ENCODE measurements at places on chromosomes 6 and 20. TPM values are rescaled to one million over a fixed set of nuclear protein-coding genes. Genes with fewer than 3 reads are reported as not detected.

Gene TRAPPC3L
- not detected for total RNA-seq

Gene NT5E
- 90.4 TPM for total RNA-seq

Gene MAK
- total RNA-seq, result 1.6 TPM

Gene DOK5
- not detected for total RNA-seq

Gene SRSF12
- not detected for total RNA-seq

Gene CASS4
- total RNA-seq, result 0.15 TPM

Gene HLA-DQA2
- total RNA-seq, result not detected

Gene CST5
- 0.93 TPM for total RNA-seq

Gene SLC22A3
- total RNA-seq, result not detected

Gene SLC17A3
- total RNA-seq, result not detected

Gene SNX21
- 13.3 TPM for total RNA-seq

DNA sequence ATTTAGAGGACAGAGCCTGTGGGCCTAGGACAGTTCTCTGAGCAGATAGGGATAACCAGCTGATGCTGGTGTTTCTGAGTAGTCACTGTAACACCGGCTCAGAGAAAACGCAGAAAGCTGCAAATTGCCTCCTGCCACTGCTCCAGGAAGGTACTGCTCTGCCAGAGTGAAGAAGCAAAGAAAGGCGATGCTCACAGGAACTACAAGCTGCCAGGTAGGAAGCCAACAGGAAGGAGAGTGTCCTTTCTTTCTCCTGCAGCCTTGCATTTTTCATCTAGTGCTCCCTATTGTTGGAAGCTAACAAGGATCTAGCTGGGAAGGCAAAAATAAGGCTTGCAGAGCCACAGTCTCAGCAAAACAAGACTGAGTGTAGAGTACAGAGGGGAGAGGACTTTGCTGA is 70.7 kb upstream of the RAB32 start:
- no peak overlapping the region for H3K4me3 ChIP-seq
- DNase-seq, result no peak
- H3K36me3 ChIP-seq, result no peaks in the 10 kb centered on the region

GRCh38 chr6:117956386-117956785 is 49.3 kb downstream of the SLC35F1 start:
- DNase-seq, result no peak
- no peak overlapping the region for H3K4me3 ChIP-seq
- H3K36me3 ChIP-seq, result no peaks in the 10 kb centered on the region

GRCh38 chr6:35503534-35503933 is 6.7 kb upstream of the TEAD3 start:
- no peaks in the 10 kb centered on the region for H3K27me3 ChIP-seq
- DNase-seq, result no peak
- H3K36me3 ChIP-seq, result no peaks in the 10 kb centered on the region

GRCh38 chr20:36351937-36352336 is 45.8 kb downstream of the DLGAP4 start:
- H3K4me3 ChIP-seq, result no peak overlapping the region
- no peak overlapping the region for H3K27ac ChIP-seq
- no peak for DNase-seq
- no peaks in the 10 kb centered on the region for H3K36me3 ChIP-seq
- 0 out of 2 replicates have a peak, but pooled peaks cover 7% of the 10 kb centered on the region for H3K4me1 ChIP-seq

- no peak overlapping the region for H3K27ac ChIP-seq
- no peaks in the 10 kb centered on the region for H3K4me1 ChIP-seq
- DNase-seq, result no peak
- no peak overlapping the region for H3K4me3 ChIP-seq
- no peaks in the 10 kb centered on the region for H3K27me3 ChIP-seq
These were observed 102.2 kb upstream of the AKAP12 start for GRCh38 chr6:151137542-151137941.

DNA sequence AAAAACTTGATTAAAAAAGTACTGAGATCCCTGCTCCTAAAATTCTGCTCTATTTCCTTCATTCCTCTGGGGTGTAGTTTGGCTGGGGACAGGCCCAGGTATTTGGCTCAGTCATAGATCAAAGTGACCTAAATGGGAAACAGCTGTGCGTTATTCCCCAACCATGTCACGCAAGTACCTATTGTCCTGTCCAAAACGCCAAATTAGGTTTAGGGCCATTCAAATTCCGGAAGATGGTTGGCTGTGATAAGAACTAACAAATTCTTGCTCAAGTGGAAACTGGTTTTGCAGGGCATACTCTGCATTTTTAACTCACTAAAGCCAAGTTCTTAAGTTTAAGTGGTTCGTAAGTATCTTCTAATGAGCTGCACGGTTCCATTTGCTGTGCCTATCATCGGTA is 147.6 kb upstream of the TMEM170B start:
- peak; percentile 81 for DNase-seq
- no peaks in the 10 kb centered on the region for H3K27me3 ChIP-seq
- peaks cover 63% of the 10 kb centered on the region for H3K4me1 ChIP-seq

- no peak for DNase-seq
- no peaks in the 10 kb centered on the region for H3K4me1 ChIP-seq
- H3K27ac ChIP-seq, result no peak overlapping the region
- no peaks in the 10 kb centered on the region for H3K27me3 ChIP-seq
- no peaks in the 10 kb centered on the region for H3K36me3 ChIP-seq
These were observed 133.1 kb downstream of the MOXD1 start for GRCh38 chr6:132268209-132268608.

- no peaks in the 10 kb centered on the region for H3K27me3 ChIP-seq
- H3K4me3 ChIP-seq, result no peak overlapping the region
- peaks cover 11% of the 10 kb centered on the region for H3K4me1 ChIP-seq
- DNase-seq, result no peak
- H3K27ac ChIP-seq, result no peak overlapping the region
These were observed 29.6 kb downstream of the CAP2 start for GRCh38 chr6:17423026-17423425.

DNA sequence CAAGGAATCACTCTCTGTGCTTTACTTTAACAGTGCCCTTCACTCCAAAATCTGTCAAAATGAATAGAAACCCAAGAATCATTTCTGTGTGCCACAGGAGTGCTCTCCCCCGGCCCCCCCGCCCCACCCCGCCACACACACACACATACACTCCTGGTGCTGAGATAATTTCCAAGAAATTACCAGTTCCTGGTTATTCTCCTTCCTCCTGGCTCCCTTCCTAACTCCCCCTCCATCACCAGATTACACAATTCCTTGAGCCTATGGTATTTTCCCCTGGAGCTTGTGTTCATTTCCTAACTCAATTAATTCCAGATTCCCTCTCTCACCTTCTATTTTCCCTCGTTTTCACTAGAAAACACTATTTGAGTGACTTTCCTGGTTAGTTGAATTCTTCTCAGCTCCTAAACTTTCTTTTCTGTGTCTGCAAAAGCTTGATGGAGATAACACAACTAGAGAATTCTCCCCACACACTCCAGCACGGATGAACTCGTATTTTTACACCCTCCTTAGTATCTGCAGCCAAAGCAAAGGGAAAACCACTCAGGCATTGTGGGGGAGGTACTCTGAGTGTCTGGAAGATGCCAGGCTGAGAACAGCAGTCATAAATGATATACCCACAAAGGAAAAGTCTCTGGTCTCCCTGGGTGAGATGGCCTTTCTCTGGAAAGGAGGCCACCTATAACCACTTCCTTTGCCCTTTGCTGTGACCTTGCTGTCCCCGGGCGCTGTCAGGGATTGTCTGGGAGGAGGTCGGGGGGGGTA is 1.9 kb upstream of the SLC24A3 start:
- H3K27me3 ChIP-seq, result peaks cover 26% of the 10 kb centered on the region
- H3K27ac ChIP-seq, result no peak overlapping the region
- H3K4me3 ChIP-seq, result no peak overlapping the region

DNA sequence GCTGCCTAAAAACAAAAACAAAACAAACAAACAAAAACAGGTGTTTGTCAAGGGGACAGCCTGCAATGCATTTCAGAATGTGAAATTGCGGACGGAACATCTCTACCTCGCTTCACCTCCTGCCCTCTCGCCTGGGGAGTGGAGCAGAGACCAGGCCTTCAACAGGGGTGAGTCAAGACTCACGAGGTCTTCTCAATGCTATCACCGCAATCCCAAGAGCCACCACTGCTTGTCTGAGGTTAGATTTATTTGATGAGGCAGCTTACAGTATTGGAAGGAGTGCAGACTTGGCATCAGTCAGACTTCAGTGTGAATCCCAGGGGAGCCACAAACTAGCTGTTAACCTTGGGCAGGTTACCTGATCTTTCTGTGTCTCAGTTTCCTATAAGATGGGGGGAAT is 7.7 kb downstream of the GABRR1 start:
- DNase-seq, result no peak
- H3K4me1 ChIP-seq, result no peaks in the 10 kb centered on the region
- no peak overlapping the region for H3K4me3 ChIP-seq
- no peaks in the 10 kb centered on the region for H3K36me3 ChIP-seq

DNA sequence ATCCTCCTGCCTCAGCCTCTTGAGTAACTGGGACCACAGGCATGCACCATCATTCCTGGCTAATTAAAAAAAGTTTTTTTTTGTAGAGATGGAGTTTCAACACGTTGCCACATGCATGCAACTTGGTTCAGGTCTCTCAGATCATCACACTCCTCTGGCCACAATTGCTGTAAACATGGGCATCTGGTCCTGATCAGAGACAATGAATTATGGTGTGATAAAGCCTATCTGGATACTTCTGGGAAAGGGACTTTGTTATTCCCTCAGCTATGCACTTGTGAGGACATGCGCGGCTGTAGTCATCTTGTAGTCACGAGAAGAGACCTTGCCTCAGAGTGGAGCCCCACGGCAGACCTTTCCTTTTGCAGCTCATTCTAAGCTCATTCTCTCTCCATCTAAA is 210.9 kb upstream of the ZFP64 start:
- no peaks in the 10 kb centered on the region for H3K27me3 ChIP-seq
- H3K27ac ChIP-seq, result no peak overlapping the region
- H3K4me1 ChIP-seq, result no peaks in the 10 kb centered on the region

DNA sequence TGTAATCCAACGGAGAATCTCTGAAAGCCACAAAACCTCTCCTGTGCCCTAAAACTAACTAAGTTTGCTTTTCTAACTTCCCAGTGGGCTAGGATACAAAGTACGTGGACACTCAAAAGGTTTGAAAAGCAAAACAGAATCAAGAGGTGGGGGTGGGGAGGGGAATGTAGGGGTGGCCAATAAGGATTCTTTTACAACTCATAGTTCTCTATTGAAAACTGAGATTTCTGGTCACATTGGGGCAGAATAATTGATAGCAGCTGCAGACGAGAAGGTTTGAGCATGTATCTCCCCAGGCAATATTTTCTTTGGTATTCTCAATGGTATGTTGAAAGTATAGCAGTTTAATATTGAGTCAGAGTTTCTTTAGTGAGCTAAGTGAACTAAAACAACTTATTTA is 376.7 kb upstream of the CITED2 start:
- no peaks in the 10 kb centered on the region for H3K27me3 ChIP-seq
- H3K4me3 ChIP-seq, result no peak overlapping the region
- no peaks in the 10 kb centered on the region for H3K36me3 ChIP-seq
- peaks cover 16% of the 10 kb centered on the region for H3K4me1 ChIP-seq
- no peak for DNase-seq
- H3K27ac ChIP-seq, result no peak overlapping the region

DNA sequence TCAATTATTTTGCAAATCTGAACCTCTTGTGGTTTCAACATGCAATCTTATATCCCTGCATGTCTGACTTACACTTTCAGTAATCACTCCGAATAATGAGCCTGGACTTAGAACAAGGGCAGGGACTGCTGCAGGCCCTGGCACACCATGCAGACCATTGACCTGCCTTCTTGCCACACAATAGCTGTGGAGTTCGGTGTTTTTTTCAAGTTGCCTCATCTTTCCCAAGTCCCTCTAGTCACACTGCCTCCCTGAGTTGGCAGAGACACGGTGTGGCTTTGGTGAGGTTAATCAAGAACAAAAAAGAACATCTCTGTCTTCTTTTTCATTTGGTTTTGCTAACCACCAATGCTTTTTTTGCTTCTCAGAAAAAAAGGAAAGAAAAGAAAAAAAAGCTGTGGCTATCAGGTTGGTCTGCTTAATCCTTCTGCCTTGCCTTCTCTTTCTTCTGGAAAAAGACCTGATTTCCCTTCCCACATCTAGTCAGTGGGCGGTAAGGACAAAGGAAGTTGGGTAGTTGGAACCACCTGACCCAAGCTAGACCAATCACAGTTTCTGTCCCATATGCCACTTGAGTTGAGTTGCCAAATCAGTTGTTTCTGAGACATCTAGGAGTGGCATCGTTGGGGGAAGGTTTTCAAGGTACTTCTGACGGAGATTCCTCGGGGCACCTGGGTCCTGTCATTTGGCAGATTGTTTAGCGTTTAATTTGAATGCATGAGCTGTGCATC is 55.9 kb upstream of the TASP1 start:
- no peaks in the 10 kb centered on the region for H3K4me1 ChIP-seq
- DNase-seq, result no peak
- H3K27me3 ChIP-seq, result no peaks in the 10 kb centered on the region

DNA sequence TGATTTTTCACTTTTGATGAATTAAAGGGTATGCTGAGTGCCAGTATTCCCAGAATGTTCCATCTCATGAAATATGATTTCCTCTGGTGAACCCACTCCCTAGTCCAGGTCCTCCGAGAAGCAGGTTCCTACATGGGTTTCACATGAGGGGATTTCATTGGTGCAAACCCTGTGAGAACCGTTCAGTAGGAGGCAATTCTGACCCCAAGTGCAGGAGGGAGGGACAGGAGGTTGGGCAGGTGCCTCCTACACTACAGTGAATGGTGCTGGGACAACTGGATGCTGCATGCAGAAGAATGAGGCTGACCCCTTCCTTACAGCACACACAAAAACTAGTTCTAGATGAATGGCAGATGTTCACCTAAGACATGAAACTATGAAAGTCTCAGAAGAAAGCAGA is 5.1 kb upstream of the ULBP2 start:
- DNase-seq, result no peak
- H3K27ac ChIP-seq, result no peak overlapping the region
- no peaks in the 10 kb centered on the region for H3K27me3 ChIP-seq
- no peak overlapping the region for H3K4me3 ChIP-seq
- H3K36me3 ChIP-seq, result no peaks in the 10 kb centered on the region

DNA sequence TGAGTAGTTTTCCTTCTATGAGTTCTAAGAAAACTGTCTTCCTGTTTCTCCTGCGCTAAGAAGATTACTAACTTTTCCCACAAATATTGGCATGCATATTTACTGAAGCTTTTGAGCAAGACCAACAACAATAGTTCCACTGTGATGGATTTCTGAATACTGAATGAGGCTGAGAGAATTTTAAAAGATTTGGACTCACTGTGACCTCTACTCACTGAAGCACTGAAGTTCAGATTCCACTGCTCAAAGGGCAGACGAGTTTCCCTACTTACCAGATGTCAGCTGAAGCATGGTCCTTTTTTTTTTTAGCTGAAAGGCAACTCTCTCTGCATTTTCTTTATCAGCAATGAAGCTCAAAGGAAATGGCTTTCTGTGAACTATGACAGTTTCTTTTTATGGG is 718.5 kb downstream of the RFPL4B start:
- no peak overlapping the region for H3K27ac ChIP-seq
- no peak overlapping the region for H3K4me3 ChIP-seq
- H3K4me1 ChIP-seq, result peaks cover 10% of the 10 kb centered on the region
- no peaks in the 10 kb centered on the region for H3K36me3 ChIP-seq
- H3K27me3 ChIP-seq, result no peaks in the 10 kb centered on the region

Data from PC-9 (cell line).